ENCODE measurements at places on chromosomes 2 and 18.
A peak's percentile ranks its signal among the peaks of the same experiment; 100 is the strongest.

GRCh38 chr2:29245742-29246382 lies 130.6 kb downstream of the CLIP4 start:
- no peak for DNase-seq

DNA sequence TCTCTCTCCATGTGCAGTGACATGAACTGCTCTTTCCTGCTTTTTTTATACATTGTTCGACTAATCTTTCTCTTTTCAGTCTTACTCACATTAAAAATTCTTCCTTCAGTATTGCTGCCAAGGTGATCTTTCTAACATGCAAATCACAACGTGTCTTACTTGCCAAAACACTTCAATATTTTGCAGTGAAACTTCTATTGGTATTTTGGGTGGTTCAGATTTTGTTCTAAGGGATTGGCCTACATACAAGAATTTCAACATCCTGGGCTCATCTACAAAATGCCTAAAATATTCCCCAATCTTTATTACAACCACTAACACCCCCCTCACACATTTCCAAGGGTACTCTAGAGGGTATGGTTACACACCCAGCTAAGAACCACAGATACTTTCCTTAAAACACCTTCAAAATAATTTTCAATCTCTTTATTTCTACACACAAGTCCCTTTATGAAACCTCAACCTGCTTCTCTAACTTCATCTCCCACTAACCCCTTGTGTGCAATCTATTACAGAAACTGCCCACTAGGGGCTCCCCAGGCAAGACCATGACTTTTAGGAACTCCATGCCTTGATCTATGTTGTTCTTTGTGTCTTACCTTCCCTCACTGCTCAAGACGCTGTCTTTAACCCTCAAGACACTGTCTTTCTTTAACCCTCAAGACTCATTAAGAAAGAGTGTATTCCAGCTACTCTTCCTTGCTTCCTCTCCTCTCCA lies 50.9 kb downstream of the COL3A1 start:
- DNase-seq: no peak

- DNase-seq: no peak
These were observed 103.3 kb downstream of the NBAS start for GRCh38 chr2:15457868-15458267.

DNA sequence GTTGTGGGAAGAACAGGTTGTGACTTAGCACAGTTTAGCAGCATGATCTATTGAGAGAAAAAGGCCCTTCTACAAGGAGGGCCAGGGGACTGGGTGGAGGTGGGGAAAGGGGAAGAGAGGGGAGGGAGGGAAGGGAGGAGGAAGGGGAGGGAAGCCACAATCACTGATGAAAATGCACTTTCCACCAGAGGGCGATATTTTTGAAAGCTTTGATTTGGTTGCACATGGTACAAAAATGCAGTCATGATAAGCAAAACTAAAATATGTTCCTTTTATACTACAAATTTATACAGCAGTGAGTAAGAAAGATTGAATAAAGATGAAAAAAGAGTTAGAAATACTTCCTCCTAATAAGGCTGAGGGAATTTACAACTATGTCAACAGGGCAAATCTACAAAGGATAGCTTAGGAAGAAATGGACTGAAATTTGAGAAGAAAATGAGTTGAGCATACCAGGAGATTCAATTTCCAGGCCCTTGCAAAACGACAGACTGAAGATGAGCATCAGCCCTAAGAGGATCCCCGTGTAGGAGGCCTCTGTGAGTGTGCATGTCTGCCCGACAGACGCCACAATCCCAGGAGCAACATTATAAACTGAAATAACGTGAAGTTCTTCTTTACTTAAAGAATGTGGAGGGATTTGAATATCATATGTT lies 17.2 kb downstream of the SH3YL1 start:
- DNase-seq: peak; percentile 75

- DNase-seq: no peak
These were observed 89.8 kb downstream of the SH3RF3 start for GRCh38 chr2:109218792-109219126.
